ENCODE measurements at places on chromosomes 16 and 17.

- no peak for DNase-seq
These were observed 18.4 kb downstream of the CDC27 start for GRCh38 chr17:47170710-47171109.

DNA sequence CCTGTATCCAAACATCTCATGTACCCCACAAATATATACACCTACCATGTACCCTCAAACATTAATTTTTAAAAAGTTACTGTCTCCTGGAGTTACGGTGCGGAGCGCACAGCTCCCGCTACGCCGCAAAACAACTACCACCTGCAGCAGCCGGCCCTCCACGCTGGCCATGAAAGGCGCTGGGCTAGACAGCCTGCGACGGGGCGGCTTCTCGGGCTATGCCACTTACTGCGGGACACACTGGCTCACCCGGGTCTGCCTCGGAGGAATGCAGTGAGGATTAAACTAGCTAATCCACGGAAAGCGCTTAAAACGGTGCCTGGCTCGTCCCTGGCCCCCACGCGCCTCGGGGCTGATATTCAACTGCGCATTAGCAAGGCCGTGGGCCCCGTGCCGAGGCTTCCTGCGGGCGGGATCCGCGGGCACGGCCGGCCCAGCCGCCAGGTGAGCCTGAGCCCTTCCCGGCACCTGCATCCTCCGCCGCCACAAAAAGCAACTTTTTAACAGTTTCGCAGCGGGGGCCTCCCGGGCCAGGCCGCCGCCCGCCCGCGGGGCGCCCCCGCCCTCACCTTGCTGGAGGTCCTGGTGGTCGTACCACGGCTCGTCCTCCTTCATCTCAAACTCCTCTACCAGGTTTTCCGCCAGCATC, 633 bp downstream of the CDR2 start:
- DNase-seq: peak; percentile 8

DNA sequence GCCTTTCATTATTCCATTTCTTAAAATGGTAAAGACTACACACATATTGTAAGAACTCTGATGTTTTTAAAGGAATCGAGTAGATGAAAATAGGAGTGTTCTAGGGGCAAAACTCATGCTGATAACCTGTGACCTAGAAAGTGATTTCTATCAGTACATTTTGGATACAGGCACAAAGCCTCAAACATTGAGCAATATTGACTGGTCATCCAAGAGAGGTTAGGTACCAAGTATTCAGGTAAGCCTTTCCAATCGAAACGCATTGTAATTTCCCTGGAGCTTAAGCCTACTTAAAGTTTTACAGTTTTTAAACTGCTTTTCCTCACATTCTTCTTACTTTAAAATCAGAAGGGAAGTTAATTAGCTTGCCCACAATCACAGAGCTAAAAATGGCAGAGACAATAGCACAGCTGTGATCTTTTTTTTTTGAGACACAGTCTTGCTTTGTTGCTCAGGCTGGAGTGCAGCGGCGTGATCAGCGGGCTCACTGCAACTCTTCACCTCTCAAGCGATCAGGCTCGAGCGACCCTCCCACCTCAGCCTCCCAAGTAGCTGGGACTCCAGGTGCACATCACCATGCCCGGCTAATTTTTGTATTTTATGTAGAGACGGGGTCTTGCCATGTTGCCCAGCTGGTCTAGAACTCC, 3.3 kb downstream of the GOT2 start:
- no peak for DNase-seq

DNA sequence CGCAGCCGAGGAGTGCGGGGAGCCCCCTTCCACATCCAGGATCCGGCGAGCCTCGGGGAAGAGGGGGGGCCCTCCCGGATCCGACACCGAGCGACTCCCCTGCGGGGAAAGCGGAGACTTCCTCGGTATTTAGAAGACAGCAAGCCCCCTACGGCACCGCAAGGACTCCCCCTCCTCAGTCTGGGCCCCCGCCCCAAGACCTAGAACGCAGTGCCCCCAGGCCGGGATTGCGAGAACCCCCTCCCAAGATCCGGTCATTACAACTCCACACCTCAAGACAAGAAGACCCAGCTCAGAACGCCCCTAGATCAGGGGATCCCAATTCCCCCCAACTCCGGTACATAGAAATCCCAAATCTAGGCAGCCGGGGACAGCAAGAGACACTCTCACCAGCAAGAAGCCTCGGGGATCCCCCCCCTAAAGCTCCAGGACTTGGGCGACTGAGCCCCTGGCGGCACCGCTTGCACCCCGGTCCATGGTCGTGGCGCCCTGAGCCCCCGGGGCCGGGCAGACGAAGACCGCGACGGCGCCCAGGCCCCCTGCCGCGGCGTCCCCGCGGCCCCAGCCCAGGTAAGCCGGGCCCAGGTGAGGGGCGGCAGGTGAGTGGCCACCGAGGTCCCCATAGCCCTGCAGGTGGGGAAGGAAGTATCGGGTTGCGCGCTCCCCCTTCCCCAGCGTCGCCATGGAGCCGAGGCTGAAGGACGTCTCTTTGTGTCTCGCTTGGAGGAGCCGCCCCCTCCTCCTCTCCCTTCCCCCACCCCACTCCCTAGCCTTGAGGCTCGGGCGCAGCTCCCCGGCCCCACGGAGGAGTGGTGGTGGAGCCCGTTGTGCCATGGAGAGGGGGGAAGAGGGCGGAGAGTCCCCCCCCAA, 641 bp downstream of the SBK1 start:
- peak; percentile 64 for DNase-seq
